NCI-H69 (cell line): ENCODE measurements at places on chromosomes 2 and 18.

DNA sequence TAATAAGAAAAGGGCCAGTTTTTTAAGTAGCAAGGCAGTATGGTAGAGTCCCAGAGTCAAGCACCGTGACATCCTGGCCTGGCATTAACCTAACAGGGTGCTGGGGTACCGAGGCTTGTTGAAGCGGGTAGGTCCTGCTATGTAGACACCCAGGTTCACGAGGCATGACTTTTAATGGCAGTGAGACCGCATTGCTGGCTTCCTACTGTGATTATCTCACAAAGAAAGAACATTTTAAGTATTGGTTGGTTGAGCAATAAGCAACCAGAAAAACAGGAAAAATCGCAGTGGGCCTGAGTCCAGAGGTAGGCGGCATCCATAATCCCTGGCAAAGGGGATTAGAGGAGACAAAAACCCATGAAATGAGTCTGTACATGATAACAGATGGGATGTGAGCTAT lies 927.9 kb upstream of the ACVR2A start:
- no peak for DNase-seq

DNA sequence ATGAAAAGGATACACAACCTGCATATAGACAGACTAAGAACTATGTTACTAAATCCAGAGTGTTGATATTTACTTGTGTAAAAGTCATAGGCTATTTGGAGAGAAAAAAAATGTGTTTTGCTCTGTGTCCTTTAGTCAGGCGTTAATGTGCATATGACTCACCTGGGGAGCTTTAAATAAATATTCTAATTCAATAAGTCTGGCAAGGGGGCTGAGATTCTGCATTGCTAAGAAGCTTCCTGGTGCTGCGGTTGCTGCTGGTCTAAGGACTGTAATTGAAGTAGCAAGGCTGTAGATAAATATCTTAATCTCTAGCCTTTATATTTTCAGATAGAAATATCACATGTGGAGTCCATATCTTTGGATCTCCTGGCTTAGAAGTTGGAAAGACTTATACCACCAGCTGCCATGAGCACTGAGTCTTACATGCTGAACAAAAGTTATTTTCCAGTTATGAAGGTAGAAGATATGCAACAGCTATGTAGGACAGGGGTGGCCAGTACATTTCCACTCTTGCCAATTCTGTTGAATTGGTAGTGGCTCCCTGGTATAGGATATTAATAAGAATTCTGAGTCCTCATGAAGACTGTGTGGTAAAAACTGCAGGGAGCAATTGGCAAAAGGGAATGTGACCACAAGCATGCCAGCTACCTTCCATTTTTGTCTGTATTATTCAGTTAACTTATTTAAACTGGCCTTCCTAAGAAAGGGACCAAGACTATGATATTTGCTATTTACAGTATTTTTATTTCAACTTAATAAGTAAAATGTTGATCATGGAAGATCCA lies 4.8 kb downstream of the SPAG16 start:
- no peak for DNase-seq

GRCh38 chr2:205024822-205025518 lies 479.7 kb downstream of the PARD3B start:
- DNase-seq = peak; percentile 58

DNA sequence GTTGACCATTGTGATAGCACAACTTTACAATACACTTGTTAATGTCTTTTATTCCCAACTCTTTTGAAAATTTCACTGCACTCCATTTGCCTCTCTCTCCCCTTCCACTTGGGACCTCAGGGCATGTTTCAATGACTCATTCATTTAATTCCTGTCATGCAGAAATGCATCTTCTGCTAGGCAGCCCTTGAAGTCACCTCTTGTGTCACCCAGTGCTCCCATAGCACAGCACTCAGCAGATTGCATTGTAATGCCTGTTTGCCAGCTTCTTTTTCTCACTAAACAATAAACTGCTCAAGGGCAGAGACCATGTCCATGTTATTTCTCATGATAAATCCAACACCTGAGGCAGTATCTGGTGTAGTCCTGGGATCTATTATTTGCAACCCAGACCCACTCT lies 85.9 kb upstream of the ACSL3 start:
- peak; percentile 40 for DNase-seq

GRCh38 chr2:207876842-207877535 lies 107.3 kb upstream of the FZD5 start:
- no peak for DNase-seq

DNA sequence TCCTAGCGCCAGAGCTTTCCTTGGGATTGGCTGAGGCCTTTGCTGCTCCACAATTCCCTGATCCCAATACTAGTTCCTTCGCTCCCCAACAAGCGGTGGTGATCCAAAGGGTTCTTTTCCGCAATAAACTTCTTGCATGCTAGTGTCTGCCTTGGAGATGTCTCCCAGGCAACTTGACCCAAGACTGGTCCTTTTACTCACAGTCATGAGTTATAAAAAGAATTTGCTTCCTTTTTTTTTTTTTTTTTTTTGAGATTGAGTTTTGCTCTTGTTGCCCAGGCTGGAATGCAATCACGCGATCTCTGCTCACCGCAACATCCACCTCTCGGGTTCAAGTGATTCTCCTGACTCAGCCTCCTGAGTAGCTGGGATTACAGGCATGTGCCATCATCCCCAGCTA lies 89.8 kb upstream of the SP3 start:
- DNase-seq = no peak
